ENCODE measurements at places on chromosomes 11 and 22.

DNA sequence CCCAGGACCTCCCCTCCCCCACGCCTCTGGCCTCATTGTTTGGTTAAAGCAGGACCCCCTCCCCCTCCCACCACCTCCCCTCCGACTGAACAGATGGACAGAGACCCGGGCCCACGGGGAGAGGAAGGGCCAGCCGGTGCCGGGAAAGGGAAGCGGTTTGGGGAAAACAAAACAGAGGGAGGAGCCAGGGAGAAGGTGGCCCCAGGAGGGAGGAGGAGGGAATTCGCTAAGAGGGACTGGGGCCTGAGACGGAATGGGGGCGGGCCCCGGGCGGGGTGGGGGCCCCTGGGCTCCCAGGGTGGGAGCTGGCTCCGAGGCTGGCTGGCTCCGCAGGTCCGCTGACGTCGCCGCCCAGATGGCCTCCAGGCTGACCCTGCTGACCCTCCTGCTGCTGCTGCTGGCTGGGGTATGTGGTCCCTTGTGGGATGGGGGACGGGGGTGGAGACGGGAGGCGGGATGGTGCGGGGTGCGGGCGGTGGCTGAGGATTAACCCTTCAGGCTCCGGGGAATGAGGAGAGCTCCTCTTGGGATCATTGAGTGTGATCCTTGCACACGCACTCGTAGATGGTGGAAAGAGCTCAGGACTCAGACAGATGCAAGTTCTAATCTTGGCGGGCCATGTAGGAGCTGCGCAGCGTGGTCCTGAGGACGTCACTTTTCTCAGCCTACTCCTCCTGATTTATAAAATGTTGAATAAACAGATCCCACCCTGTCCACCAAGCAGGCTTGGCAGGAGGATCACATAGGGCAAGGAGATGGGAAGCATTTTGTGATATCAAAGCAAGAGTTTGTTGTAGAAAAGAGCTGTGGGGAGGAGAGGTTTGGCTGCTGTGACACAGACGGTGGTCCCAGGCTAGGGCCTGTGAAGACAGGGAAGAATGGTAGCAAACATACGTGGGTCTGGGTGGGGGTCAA lies 688 bp downstream of the SERPING1 start:
- DNase-seq = peak; percentile 75
- H3K36me3 ChIP-seq = peaks cover 13% of the 10 kb centered on the region
- H3K27me3 ChIP-seq = no peaks in the 10 kb centered on the region
- peak overlapping the region; percentile 73 for H3K4me3 ChIP-seq
- H3K27ac ChIP-seq = peak overlapping the region; percentile 97

DNA sequence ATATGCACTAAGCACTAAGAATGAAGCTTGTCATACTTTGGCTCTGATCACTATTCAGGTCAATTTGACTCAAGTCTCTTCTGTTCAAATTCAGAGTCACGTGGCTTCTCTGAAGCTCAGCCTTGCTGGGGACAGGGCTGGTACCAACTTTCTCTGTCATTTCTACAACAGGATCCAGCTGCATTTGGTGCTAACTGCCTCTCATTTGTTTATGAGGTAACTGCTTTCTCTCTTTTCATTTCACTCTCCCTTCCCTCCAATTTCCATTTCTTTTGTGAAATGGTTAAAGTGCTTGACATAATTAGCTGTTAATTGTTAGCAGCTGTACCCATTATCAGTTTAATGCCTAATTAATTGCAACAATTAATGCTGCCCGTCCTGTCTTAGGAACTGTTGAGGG lies 259.7 kb upstream of the PLET1 start:
- H3K27ac ChIP-seq = no peak overlapping the region
- DNase-seq = no peak
- H3K27me3 ChIP-seq = peaks cover 3% of the 10 kb centered on the region

GRCh38 chr11:72334651-72335050 lies 90.7 kb upstream of the PHOX2A start:
- peaks cover 4% of the 10 kb centered on the region for H3K4me1 ChIP-seq
- H3K4me3 ChIP-seq = no peak overlapping the region
- peaks cover 4% of the 10 kb centered on the region for H3K36me3 ChIP-seq
- DNase-seq = no peak

DNA sequence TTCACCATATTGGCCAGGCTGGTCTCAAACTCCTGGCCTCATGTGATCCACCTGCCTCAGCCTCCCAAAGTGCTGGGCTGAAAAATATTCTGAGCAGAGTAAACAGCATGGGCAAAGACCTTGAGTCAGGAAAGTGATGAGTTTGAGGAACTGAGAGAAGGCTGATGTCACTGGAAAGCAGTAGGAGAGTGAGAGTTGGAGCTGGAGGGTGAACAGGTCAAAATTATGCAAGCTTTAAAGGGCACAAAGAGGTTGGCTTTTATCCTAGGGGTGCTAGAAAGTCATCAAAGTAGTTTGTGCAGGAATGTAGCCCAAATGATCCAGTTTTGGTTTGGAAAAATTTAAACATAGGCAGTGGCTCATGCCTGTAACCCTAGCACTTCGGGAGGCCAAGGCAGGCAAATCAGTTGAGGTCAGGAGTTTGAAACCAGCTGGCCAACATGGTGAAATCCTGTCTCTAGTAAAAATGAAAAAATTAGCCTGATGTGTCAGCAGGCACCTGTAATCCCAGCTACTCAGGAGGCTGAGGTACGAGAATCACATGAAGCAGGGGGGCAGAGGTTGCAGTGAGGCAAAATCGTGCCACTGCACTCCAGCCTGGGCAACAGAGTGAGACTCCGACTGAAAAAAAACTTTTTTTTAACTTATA lies 44.7 kb upstream of the CXCR5 start:
- no peak for DNase-seq
- no peaks in the 10 kb centered on the region for H3K36me3 ChIP-seq
- no peak overlapping the region for H3K4me3 ChIP-seq
- H3K27me3 ChIP-seq = peaks cover 3% of the 10 kb centered on the region
- H3K27ac ChIP-seq = no peak overlapping the region

DNA sequence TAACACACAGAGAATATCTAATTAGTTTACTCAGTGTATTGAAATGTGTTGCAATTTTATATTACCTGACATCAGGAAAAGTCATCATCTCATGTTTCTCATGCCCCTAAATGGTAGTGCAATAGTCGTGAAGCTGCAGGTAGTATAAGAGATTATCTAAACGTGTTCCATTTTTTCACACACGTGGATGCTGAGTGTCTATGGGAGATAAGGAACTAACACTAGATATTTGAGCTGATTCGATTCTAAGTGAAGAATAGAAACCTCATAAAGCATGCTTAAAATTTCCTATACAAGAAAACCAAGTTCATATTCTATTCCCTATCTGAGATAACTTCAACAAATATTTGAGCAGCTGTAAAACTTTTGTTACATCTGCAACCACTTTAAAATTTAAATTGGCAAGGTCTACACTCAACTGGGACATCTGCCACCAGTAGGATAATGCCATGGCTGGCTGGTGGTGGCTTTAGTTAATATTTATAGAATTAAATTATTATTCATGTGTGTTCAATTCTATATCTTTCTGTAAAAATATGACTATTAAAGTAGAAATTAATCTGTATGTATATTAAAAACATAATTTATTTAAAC lies 388.8 kb downstream of the LUZP2 start:
- H3K36me3 ChIP-seq = no peaks in the 10 kb centered on the region
- no peak overlapping the region for H3K27ac ChIP-seq
- H3K4me1 ChIP-seq = no peaks in the 10 kb centered on the region
- DNase-seq = no peak
- H3K4me3 ChIP-seq = no peak overlapping the region

DNA sequence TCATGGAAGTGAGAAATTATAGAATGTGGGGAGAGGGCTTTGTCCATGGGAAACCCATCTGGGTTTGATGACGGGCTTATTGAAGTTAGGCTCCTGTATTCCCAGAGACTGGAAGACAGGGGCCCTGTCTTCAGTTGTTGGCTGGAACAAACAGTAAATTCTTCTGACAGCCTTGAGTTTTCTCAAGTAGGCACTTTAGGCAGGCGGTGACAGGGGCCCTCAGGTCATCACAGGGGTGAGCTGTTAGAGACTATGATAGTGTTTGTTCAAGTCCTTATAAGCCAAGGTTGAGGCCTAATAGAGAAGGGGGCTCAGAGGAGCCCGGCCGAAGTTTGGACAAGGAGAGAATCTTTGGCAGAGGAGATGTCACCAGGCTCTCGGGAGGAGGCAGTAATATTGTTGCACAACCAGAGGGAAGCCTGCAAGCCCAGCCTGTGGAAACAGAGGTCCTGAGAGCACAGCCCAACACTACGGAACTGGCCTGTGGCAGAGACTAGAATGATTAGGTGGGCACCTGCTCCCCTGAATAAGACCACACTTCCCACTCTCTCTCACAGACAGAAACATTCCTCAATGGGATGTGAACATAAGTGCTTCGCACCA lies 20.2 kb upstream of the IL17RA start:
- H3K27me3 ChIP-seq = no peaks in the 10 kb centered on the region
- H3K4me1 ChIP-seq = peaks cover 20% of the 10 kb centered on the region
- no peak overlapping the region for H3K4me3 ChIP-seq

DNA sequence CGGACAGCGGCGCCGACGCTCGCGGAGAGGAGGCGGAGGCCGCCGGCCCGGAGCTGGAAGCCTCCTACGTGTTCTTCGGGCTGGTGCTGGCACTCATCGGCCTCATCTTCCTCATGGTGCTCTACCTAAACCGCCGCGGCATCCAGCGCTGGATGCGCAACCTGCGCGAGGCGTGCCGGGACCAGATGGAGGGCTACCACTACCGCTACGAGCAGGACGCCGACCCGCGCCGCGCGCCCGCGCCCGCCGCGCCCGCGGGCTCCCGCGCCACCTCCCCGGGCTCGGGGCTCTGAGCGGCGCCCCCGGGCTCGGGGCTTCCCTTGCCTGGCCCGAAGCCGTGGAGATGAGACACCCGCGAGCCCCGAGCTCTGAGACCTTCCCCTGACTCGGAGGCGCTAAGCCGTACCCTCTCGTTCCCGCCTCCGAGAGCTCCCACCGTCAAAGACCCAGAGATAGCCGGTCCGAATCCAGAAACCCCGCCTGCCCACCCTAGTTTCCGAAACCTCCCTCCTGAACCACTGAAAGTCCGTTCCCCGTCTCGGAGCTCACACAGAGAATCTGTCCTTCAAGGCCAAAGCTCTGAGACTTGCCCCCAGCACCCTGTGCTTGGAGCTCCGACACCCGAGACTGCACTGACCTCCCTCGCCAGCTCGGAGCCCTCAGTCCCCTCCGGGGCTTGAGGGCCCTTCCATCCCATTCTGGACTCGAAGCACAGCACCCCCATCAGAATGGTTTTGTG lies 1.5 kb downstream of the TPBGL start:
- H3K36me3 ChIP-seq = no peaks in the 10 kb centered on the region
- H3K4me3 ChIP-seq = peak overlapping the region; percentile 66
- no peak overlapping the region for H3K27ac ChIP-seq
- peaks cover 73% of the 10 kb centered on the region for H3K27me3 ChIP-seq
- no peak for DNase-seq

- H3K27ac ChIP-seq = peak within 1 kb of the TSS; percentile 96
- H3K4me1 ChIP-seq = peaks cover 28% of the 10 kb centered on the region
- DNase-seq = peak; percentile 57
Measured at GRCh38 chr11:100687054-100687629, at the start of gene ARHGAP42. Gene ARHGAP42, plus strand, starts transcription at chr11:100687288. Its CDS starts 391 bp downstream, at chr11:100687679.

GRCh38 chr11:121105063-121105480 lies 4.0 kb downstream of the TECTA start:
- H3K4me3 ChIP-seq = no peak overlapping the region
- H3K36me3 ChIP-seq = no peaks in the 10 kb centered on the region
- no peak overlapping the region for H3K27ac ChIP-seq
- H3K27me3 ChIP-seq = no peaks in the 10 kb centered on the region
- H3K4me1 ChIP-seq = peaks cover 2% of the 10 kb centered on the region

- no peaks in the 10 kb centered on the region for H3K4me1 ChIP-seq
- H3K27ac ChIP-seq = no peak overlapping the region
- no peak for DNase-seq
- no peak overlapping the region for H3K4me3 ChIP-seq
Measured at GRCh38 chr22:35563211-35563610, 22.6 kb downstream of the RASD2 start.

- H3K36me3 ChIP-seq = no peaks in the 10 kb centered on the region
- no peaks in the 10 kb centered on the region for H3K27me3 ChIP-seq
- peak overlapping the region; percentile 93 for H3K27ac ChIP-seq
- peaks cover 76% of the 10 kb centered on the region for H3K4me1 ChIP-seq
- DNase-seq = no peak
- H3K4me3 ChIP-seq = peak overlapping the region; percentile 17
Measured at GRCh38 chr11:12692229-12693075, 18.2 kb downstream of the TEAD1 start.

- no peak for DNase-seq
- no peaks in the 10 kb centered on the region for H3K36me3 ChIP-seq
Measured at GRCh38 chr11:10401256-10401655, 53.8 kb upstream of the AMPD3 start.

DNA sequence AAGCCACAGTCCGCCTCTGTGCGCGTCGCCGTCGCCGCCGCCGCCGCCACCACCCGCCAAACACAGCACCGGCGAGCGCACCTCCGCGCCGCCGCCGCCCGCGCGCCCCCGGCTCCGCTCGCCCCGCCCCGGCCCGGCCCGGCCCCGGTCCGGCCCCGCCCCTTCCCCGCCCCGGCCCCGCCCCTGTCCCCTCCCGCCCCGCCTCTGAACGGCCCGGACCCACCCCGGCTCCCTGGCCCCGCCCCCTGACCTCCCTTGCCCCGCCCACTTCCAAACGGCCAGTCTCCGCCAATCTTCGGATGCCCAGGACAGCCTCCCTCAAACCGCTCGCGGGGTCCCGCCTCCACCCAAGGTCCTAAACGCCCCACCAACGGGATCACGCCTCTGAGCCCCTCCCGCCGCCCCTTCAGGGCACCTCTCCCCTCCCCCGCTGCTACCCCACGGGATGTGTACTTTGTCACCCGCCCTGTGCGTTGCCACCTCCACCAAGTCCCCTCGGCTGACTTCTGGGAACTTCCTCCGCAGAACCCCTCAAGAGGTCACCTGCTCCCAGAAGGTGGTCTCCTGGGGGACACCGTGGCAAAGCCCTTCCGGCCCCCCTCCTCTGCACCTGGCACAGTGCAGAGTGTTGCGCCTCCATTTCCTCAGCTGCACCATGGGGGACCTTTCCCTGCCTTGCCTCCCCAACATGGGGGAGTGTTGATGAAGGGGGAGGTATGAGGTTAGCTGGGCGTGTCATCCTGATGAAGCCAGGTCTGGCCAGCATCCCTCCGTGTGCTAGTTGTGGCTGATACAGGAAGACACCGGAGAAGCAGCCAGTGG lies at the start of gene KIAA0930:
TSS of gene KIAA0930 (minus strand) at position 85 of the 822 bp plus-strand sequence. CDS start 191 bp downstream, outside the sequence.
- H3K4me3 ChIP-seq = peak within 1 kb of the TSS; percentile 91
- DNase-seq = peak; percentile 67
- peaks cover 1% of the 10 kb centered on the region for H3K36me3 ChIP-seq

Measured in progenitor cell of endocrine pancreas (in vitro differentiated cells).